ENCODE measurements at places on chromosomes 5 and 9.

- peak; percentile 60 for DNase-seq
Observed at GRCh38 chr5:123450640-123451039, 27.4 kb upstream of the CEP120 start.

DNA sequence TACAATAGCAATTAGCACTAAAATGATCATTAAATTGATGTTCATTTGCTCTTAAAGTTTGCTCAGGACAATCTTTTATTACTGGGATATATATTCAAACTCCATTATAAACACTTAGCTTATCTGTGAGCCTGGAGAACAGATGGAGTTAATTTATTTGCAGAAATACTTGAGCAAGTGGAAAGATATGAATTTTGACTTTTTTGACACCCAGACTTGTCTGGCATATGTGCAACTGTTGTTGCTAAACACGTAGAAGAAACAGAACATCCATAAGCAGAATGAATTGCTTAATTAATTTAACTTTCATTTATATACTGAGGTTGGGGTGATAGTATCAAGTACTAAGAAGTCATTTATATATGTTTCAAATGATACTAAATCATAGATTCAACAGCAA lies 820.7 kb upstream of the TYRP1 start:
- peak; percentile 74 for DNase-seq

GRCh38 chr9:26779062-26779461 lies 113.5 kb downstream of the CAAP1 start:
- no peak for DNase-seq

GRCh38 chr5:179596421-179596820 lies 27.1 kb downstream of the HNRNPH1 start:
- no peak for DNase-seq

- no peak for DNase-seq
Observed at GRCh38 chr9:1340390-1340789, 290.2 kb downstream of the DMRT2 start.

Data from NCI-H1417 (cell line).